T-cell (primary cell): ENCODE measurements at places on chromosomes 11 and 22. TPM values are rescaled to one million over a fixed set of nuclear protein-coding genes. Genes with fewer than 3 reads are reported as not detected.

C22orf42 gene
- not detected for total RNA-seq

SLC1A2 gene
- 0.12 TPM for total RNA-seq

DNA sequence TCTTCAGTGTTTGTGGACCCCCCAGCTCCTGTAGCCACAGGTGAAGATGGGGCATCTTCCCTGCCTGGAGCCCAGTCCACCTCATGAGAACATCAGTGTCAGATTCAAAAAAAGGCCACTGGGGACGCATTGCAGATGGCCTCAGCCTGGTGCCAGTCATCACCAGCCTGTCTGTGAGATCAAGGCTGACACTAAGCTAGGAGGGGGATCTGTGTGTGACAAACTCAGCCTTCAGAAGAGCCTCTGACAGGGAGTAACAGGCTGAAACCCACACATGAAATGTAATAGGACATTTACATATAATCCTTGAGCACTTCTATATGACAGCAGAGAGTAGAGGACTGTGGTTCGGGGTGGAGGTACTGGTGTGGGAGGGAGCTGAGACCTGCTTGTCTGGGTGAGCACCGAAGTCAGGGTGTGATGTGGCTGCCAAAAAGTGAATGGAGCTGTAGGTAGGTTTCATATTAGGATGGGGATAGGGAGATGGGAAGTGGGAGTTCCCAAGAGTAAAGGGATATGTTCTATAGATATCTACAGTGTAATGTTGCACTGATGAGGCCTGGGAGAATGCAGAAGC lies 20.5 kb upstream of the CCDC134 start:
- no peak overlapping the region for H3K4me3 ChIP-seq
- H3K27ac ChIP-seq, result peak overlapping the region; percentile 95
- H3K36me3 ChIP-seq, result peaks cover 9% of the 10 kb centered on the region
- H3K4me1 ChIP-seq, result peaks cover 47% of the 10 kb centered on the region
- DNase-seq, result no peak

PANX3 gene
- total RNA-seq, result not detected

OR52A1 gene
- total RNA-seq, result not detected

GRCh38 chr11:116857936-116858335 lies 20.5 kb upstream of the APOA1 start:
- peaks cover 7% of the 10 kb centered on the region for H3K36me3 ChIP-seq
- H3K4me3 ChIP-seq, result no peak overlapping the region
- no peaks in the 10 kb centered on the region for H3K27me3 ChIP-seq
- peaks cover 37% of the 10 kb centered on the region for H3K4me1 ChIP-seq
- H3K27ac ChIP-seq, result no peak overlapping the region

RASD2 gene
- not detected for total RNA-seq

- no peaks in the 10 kb centered on the region for H3K4me1 ChIP-seq
- H3K4me3 ChIP-seq, result no peak overlapping the region
- no peaks in the 10 kb centered on the region for H3K36me3 ChIP-seq
- H3K27me3 ChIP-seq, result peaks cover 11% of the 10 kb centered on the region
Observed at GRCh38 chr11:112613051-112613972, 347.9 kb upstream of the NCAM1 start.

GRCh38 chr22:46812788-46813187 lies 50.3 kb downstream of the TBC1D22A start:
- no peaks in the 10 kb centered on the region for H3K27me3 ChIP-seq
- peaks cover 6% of the 10 kb centered on the region for H3K36me3 ChIP-seq
- no peak for DNase-seq

AMBRA1 gene
- 42.7 TPM for total RNA-seq

CELSR1 gene
- 1.6 TPM for total RNA-seq

- H3K27ac ChIP-seq, result no peak overlapping the region
- no peak for DNase-seq
- H3K36me3 ChIP-seq, result no peaks in the 10 kb centered on the region
- H3K4me3 ChIP-seq, result no peak overlapping the region
- no peaks in the 10 kb centered on the region for H3K27me3 ChIP-seq
- no peaks in the 10 kb centered on the region for H3K4me1 ChIP-seq
Observed at GRCh38 chr11:131888230-131888855, 517.9 kb downstream of the NTM start.

GRCh38 chr22:50150161-50151129 lies 20.1 kb upstream of the PANX2 start:
- no peaks in the 10 kb centered on the region for H3K36me3 ChIP-seq
- no peaks in the 10 kb centered on the region for H3K4me1 ChIP-seq
- no peak overlapping the region for H3K4me3 ChIP-seq
- H3K27ac ChIP-seq, result no peak overlapping the region

- H3K4me3 ChIP-seq, result no peak overlapping the region
- no peak overlapping the region for H3K27ac ChIP-seq
- DNase-seq, result no peak
- H3K27me3 ChIP-seq, result no peaks in the 10 kb centered on the region
- no peaks in the 10 kb centered on the region for H3K36me3 ChIP-seq
Observed at GRCh38 chr11:131606811-131607335, 236.5 kb downstream of the NTM start.

DNA sequence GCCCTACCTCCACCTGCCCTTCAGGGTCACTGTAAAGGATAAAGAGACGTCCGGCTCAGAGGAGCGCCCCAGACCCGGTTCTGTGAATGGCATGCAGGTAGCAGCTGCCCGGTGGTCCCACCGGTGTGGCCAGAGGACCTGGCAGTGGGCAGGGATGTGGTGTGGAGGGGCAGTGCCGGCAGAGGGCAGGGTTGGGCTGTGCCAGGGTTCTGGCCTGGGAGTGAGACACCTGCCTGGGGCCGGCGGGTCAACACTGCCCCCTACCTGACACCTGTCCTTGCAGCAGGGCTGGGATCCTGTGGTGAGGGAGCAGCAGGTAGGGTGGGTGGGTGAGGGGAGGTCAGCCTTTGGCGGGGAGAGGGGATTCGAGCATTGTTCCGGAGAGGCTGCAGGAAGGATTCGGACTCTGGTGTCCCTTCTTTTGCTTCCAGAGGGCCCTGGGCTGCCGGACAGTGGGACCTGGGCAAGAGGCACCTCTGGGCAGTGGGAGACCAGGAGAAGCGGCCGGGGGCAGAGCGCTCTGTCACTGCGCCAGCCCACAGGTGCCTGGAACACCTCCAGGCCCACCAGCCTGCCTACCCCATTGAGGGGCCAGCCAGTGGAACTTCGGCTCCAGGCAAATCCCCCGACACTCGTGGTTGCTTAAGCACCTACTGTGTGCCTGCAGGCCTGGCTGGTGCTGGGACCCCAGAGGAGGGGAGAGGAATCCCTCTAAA lies 1.6 kb upstream of the PHLDA2 start:
- H3K27ac ChIP-seq, result no peak overlapping the region
- DNase-seq, result no peak
- H3K4me3 ChIP-seq, result peak overlapping the region; percentile 62

NECTIN1 gene
- 3.1 TPM for total RNA-seq

DNA sequence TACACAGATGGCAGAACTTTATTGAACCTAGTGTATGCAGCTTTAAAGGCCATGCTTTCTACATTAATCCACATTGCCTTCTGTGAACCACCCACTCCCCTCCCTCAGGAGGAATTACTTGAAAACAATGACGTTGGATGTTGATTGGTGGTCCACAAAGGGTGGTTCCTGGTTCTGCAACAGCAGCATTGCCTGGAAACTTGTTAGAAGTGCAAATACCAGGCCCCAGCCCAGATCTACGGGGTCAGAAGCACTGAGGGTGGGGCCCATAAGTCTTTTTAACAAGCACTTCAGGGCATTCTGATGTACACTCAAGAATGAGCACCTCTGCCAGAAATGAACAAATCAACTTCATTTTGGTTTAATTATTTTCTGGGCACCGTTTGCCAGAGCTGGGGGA lies 91.0 kb downstream of the ISX start:
- no peak overlapping the region for H3K27ac ChIP-seq
- H3K36me3 ChIP-seq, result no peaks in the 10 kb centered on the region
- no peak overlapping the region for H3K4me3 ChIP-seq
- H3K4me1 ChIP-seq, result no peaks in the 10 kb centered on the region
- no peaks in the 10 kb centered on the region for H3K27me3 ChIP-seq
- DNase-seq, result no peak

RAG2 gene
- not detected for total RNA-seq

JAML gene
- total RNA-seq, result 125 TPM

SCGB1C1 gene
- total RNA-seq, result not detected

APOL4 gene
- not detected for total RNA-seq

PIH1D2 gene
- total RNA-seq, result not detected

DNA sequence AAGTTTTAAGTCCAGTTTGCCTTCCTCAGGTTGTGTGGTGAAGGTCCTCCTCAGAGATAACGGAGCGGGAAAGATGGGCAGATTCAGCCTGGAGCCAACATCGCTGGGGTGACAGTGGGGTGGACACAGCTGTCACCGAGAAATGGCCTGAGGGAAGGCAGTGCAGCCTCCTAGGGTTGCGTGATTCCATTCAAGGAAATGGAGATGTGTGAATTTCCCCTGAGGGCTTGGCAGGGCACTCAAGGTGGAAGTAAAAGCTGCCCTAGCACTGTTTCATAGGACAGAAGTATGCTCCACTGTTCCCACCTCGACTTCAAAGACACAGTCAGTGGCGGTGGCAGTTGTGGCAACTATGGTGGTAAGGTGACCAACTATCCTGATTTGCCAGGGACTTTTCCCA lies 15.4 kb upstream of the CAT start:
- H3K27me3 ChIP-seq, result no peaks in the 10 kb centered on the region
- H3K4me3 ChIP-seq, result no peak overlapping the region
- H3K36me3 ChIP-seq, result no peaks in the 10 kb centered on the region
- no peak for DNase-seq
- no peaks in the 10 kb centered on the region for H3K4me1 ChIP-seq

- peaks cover 28% of the 10 kb centered on the region for H3K4me1 ChIP-seq
- no peak overlapping the region for H3K4me3 ChIP-seq
- no peak overlapping the region for H3K27ac ChIP-seq
- H3K27me3 ChIP-seq, result no peaks in the 10 kb centered on the region
- no peak for DNase-seq
Observed at GRCh38 chr11:126277780-126278179, 5.1 kb upstream of the TIRAP start.

GRCh38 chr11:2739531-2740274 lies 39.9 kb upstream of the KCNQ1OT1 start:
- DNase-seq, result no peak
- no peak overlapping the region for H3K4me3 ChIP-seq
- no peaks in the 10 kb centered on the region for H3K36me3 ChIP-seq
- no peak overlapping the region for H3K27ac ChIP-seq

GRCh38 chr11:95821640-95822039 lies 31.3 kb downstream of the CEP57 start:
- no peaks in the 10 kb centered on the region for H3K36me3 ChIP-seq
- H3K4me1 ChIP-seq, result no peaks in the 10 kb centered on the region
- no peaks in the 10 kb centered on the region for H3K27me3 ChIP-seq

EEF1G gene
- 1,908 TPM for total RNA-seq

- peak overlapping the region; percentile 82 for H3K27ac ChIP-seq
- H3K4me3 ChIP-seq, result no peak overlapping the region
- H3K27me3 ChIP-seq, result no peaks in the 10 kb centered on the region
- peaks cover 18% of the 10 kb centered on the region for H3K36me3 ChIP-seq
- peaks cover 24% of the 10 kb centered on the region for H3K4me1 ChIP-seq
Observed at GRCh38 chr11:121483805-121484480, 31.2 kb upstream of the SORL1-AS1 start.

DNA sequence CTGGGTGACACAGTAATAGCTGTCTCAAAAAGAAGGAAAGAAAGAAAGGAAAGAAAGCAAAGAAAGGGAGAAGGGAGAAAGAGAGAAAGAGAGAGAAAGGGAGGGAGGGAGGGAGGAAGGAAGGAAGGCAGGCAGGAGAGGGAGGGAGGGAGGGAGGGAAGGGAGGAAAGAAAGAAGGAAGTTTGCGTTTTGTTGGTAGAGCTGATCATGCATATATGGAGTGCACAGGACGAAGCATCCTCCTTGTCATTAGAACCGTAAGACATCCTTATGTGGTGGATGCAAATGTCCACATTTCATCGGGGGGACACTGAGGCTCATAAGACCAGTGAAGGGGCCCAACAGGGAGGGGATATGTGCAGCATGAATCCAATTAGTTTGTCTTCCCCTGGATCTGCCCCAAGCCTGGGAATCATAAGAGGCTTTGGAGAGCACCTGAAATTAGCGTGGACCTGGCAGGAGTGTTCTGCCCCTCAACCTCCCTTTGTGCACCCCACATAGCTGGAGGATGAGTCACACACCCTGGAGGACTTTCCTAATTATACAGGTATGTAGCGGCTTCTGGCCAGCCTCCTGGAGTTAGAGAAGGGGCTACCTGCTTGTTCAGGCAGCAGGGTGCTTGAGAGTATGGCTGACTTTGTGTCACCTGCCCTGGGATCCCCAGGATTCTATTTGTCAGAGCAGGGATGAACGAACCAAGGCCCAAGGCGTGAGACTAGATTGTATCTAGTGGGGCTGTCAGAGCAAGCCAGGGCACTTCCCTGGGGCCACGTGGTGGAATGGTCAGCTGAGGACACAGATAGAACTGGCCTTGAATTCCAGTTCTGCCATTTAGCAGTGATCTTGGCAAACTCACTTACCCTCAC lies 119.7 kb upstream of the CD82 start:
- no peak overlapping the region for H3K4me3 ChIP-seq
- H3K36me3 ChIP-seq, result no peaks in the 10 kb centered on the region
- no peak for DNase-seq
- H3K27ac ChIP-seq, result no peak overlapping the region
- no peaks in the 10 kb centered on the region for H3K4me1 ChIP-seq

SHANK3 gene
- total RNA-seq, result 0.28 TPM
